ENCODE measurements at places on chromosomes 1 and 21. TPM values are rescaled to one million over a fixed set of nuclear protein-coding genes. Genes with fewer than 3 reads are reported as not detected.

- DNase-seq = no peak
Measured at GRCh38 chr1:100045206-100045605, 75.4 kb downstream of the SLC35A3 start.

DNA sequence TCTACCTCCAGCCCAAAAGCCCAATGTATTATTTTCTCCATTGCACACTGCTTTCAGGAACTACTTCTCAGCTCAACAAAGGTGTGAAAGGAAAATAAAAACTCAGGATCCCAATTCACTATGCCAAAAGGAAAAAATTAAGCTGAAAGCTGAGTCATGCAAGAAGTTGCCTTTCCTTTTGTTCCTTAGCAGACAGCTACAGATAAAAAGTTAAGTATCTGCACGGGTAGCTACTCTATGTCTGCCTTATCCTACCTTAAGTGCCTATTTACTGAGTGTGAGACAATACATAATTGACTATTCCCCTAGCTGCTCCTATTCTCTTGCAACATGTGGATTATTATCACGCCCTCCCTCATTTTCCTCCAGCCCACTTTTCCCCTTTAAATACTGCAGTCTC, 84.1 kb downstream of the ADCY10 start:
- DNase-seq = no peak

- no peak for DNase-seq
Measured at GRCh38 chr1:230174041-230174440, 107.0 kb downstream of the GALNT2 start.

Gene GABRD
- total RNA-seq = not detected

Gene RSPH1
- 0.55 TPM for total RNA-seq

Gene RNU1-4
- total RNA-seq = 1,415 TPM

Data from right lobe of liver (tissue), 6 donors.